Left ventricle myocardium superior (tissue), 1 donor: ENCODE measurements at places on chromosomes 1 and 21. TPM values are rescaled to one million over a fixed set of nuclear protein-coding genes. Genes with fewer than 3 reads are reported as not detected.

- no peak for DNase-seq
Observed at GRCh38 chr1:224457782-224458144, 23.2 kb upstream of the WDR26 start.

DNA sequence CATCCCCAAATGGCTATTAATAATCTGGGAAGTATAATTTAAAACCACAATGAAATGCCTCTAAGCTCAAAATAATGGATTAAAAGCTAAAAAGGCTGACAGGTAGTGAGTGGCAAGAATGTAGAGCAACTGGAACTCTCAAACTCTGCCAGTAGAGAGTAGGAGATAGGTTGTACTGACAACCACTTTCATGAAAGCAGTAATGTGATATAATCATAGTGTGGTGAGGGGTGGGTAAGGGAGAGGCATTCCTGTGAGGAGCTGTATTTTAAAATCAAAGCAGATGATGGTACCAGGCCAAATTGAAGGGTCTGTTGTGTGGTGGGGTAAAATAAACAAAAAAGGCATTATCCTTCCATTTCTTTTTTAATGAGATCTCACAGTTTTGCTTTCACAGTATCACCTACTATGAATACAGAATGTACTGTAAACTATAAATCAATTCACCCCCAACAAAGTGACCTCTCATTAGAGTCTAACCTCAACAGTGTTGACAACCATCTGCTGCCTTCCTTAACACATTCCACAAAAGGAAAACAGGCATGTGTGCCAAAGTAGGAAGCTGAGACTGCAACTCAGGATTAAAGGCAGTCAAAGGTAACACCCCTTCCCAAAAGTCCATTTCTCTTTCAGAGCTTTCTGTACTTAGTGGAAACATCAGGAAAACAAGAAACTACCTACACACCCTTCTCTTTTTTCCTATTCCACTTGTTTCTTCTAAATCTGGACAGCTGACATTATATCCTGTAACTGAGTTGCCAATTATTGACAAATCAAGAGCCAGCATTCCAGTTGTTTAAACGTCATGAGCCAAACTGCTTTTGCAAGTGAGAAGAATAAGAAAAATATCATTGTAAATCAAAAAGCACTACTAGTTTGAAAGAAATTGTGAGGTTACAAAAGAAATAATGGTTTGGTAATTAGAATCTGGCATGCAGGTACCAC lies 130.8 kb downstream of the FAF1 start:
- no peak for DNase-seq

DNA sequence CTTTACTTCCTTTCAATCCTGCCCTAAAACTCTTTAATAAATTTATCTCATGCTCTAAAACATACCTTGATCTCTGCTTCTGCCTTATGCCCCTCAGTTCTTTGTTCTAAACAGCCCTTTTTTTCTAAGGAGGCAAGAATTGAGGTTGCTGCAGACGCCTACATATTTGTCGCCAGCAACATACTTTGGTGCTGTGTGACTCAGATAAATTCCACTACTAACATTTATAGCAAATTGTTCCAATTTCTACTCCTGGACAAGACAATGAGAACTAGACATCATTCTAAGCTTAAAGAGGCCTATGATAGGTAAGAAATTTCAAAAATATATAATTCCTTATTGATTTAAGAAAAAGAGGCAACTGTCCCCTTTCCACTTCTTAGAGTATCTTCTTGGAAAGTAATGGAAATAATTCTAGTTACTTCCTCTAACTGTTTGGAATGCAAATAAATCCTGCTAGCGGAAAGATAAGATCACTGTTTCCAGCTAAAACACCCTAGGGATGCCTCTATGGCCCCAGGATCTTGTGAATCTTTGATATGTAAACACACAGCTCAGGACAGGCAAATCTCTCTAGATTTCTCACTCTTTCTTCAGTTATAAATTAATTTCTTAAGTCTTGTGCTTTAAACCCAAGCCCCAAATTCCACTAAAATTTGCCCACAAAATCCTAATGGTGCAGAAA lies 869.1 kb downstream of the KCNT2 start:
- no peak for DNase-seq

GRCh38 chr1:17595602-17595925 lies 56.1 kb downstream of the ARHGEF10L start:
- no peak for DNase-seq

DNA sequence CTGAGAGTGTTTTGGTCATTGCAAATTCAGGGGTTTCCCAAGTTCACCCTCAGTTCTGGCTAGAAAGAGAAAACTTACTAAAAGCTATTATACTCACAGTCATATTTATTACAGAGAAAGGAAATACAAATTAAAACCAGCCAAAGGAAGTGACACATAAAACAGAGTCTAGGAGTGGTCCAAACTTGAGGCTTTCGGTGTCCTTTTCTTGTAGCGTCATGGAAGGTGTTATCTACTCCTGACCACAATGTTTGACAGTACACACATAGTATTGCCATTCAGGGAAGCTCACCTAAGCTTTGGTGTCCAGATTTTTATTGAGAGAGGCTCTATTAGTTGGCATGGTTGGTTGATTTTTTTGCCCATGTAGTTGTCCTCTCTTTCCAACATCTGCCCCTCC lies 59.0 kb downstream of the SLC35A3 start:
- no peak for DNase-seq

- DNase-seq: no peak
Observed at GRCh38 chr1:207798847-207799246, 47.0 kb downstream of the CD46 start.

GRCh38 chr1:230031131-230031530 lies 35.9 kb upstream of the GALNT2 start:
- DNase-seq: no peak

GRCh38 chr1:109976762-109977161 lies 7.8 kb upstream of the AHCYL1 start:
- no peak for DNase-seq

- no peak for DNase-seq
Observed at GRCh38 chr1:9362488-9362887, 69.8 kb downstream of the SPSB1 start.

DNA sequence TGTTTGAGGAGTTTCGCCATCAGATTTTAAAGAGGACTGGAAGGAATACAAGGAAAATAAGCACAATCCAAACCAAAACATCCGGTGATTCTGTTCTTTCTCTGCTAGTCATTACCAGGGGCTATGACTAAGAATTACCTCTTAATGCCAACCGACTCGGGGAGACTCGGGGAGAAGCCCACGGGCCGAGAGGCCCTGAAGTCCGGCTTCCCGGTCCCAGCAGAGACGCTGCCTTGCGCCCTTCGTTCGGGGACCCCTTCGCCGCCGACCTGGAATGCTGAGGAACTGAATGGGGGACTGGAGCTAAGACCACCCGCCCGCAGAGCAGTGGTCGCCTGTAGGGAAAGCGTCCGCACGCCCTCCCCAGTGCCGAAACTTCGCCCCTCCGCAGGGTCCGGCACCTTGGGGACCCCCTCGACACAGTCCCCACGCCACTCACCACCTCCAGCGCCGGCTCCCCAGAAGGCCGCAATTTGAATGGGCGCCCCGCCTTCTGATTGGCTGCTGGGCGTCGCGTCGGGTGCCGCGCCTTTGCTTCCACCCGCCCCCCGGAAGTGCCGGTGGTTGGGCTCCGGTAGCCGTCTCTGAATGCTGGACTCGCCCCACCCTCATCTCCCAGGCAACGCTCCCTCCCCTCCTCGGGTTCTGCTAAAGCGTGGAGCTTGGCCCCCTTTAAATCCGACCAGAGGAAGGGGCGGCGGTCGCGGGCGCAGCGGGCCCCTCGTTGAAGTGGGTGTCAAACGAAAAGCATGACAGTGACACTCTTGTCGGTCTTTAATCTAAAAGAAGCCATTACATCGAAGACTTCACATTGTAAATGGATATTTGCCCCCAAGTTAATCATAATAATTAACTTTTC lies at the start of gene KIF14:
KIF14 (minus strand) TSS at position 479 of the 859 bp plus-strand sequence. CDS start 2,028 bp downstream, outside the sequence.
- peak; percentile 94 for DNase-seq

GRCh38 chr1:24175033-24175755 lies 11.9 kb downstream of the IFNLR1 start:
- DNase-seq: no peak

DNA sequence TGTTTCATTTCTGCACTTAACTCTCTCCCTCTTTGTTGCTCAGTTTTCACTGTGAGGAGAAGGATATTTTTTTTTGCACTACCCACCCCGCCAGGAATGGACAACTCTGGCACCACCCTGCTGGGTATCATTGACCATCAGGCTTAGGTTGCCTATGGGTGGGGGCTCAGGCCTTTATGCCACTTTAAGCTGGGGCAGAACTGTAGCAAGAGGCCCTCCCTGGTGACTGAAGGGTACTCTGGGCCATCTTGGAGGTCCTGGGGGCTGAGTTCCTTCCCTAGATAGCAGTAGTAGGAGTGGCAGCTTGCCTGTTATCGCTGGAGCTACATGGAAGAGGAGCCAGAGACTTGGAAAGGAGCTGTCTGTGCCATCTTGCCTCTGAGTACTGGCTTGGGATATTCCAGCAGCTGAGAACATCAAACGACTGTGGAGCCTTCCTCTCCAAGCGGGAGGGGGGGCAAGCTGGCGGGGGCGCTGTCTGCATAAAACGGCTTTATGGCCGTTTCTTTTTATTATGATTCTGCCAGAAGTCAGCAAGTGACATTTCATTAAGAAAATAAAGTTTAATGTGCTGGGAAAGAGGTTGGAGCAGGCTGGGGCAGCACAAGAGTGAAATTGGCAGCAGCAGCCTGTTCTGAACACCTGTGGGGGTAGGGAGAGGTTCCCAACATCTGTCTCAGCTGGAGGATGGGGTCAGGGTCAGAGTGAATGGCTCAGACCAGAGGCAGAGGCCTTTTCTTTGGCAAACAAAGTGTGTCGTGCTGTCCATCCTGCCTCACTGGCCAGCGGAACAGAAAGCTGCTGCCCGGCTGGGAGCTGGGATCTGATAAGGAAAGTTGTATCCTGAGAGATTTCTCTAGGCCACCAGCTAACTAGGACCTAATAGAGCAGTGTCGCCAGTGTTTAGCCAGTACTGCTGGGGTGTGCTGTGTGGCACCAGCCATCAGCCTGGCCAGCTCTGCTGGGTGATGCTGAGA lies 32.9 kb downstream of the TMEM53 start:
- DNase-seq: no peak

DNA sequence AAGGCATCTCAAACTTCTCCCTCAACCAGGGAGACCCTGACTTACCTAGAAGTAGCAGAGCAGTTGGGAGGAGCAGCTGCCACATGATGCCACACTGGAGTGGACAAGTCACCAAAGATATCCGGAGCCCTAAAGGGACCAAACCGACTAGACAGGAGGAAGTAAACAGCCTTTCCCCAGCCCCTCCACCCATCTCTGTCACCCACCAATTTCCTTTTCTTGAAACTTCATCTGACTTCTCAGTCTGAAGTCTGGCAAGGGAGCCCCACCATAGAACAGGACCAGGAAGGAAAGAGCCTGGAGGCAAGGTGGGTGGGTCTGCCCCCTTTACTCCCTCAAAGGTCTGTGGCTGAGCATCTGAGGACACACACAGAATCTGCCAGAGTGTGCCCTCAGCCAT lies at the start of gene FCGR3A:
FCGR3A (minus strand) TSS at position 167 of the 400 bp plus-strand sequence; CDS start at position 85, 82 bp downstream.
- DNase-seq: no peak

GRCh38 chr1:100597784-100598183 lies 59.8 kb downstream of the GPR88 start:
- no peak for DNase-seq

- DNase-seq: no peak
Observed at GRCh38 chr1:17264470-17264869, 15.6 kb downstream of the PADI3 start.

DNA sequence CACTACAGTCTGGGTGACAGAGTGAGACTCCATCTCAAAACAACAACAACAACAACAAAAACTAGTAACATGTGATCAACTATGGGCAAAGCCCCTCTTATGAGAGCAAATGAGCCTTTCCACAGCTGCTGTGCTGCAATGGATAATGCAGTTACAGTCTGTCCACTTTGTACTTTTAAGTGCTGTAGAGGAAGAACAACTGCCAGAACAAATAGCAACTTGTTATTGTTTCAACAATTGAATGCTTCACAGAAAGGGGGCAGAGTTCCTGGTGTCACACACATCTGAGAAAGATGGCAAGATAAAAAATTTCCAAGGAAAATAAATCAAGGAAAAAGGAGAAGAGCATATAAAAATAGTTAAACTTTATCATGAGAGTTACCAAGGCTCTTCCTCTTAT lies 243.6 kb upstream of the DMRTA2 start:
- DNase-seq: no peak

DNA sequence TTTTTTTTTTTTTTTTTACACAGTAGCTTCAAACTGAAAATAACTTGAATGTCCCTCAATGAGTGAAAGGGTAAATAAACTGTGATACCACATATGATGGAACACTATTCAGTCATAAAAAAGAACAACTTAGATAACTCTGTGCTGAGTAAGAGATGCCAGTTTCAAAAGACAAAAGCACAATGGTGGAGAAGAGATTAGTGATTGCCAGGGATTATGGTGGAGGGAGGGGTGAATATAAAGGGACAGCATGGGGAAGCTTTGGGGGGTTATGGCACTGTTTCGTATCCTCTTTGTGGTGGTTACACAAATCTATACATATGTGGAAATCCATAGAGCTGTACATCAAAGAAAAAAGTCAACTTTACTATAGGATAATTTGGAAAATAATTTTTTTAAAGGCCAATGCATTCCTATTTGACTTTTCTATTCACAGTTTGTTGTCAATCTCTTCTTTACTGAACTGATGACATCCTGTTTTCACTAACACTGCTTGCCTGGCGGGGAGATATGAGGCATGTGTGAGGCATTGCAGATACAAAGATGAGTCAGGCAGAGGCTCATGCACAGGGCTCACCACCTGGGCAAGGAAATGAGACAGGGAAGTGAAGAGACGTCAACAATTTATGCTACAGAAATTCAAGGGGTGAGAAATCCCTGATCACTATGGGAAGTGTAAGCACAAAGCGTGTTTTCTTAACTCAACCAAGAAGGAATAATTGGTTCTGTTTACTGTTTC lies 302.7 kb downstream of the DUSP10 start:
- no peak for DNase-seq

GRCh38 chr1:35555212-35555584 lies 2.0 kb downstream of the KIAA0319L start:
- no peak for DNase-seq

TSSK3 gene
- 2.0 TPM for total RNA-seq

OR6N1 gene
- not detected for total RNA-seq

MFSD2A gene
- 0.84 TPM for total RNA-seq

MYOG gene
- not detected for total RNA-seq

RSBN1 gene
- 11.6 TPM for total RNA-seq

PLA2G2C gene
- total RNA-seq: not detected

CDKN2C gene
- 16.9 TPM for total RNA-seq

PDZK1 gene
- not detected for total RNA-seq

GABRD gene
- 0.20 TPM for total RNA-seq

MATN1 gene
- not detected for total RNA-seq

LIPI gene
- total RNA-seq: not detected
